ENCODE measurements at places on chromosomes 16 and 17. TPM values are rescaled to one million over a fixed set of nuclear protein-coding genes. Genes with fewer than 3 reads are reported as not detected.

The OSGIN1 gene
- total RNA-seq, result 1.1 TPM

The ARL17B gene
- 2.1 TPM for total RNA-seq

The QRICH2 gene
- 2.9 TPM for total RNA-seq

The C17orf100 gene
- 0.18 TPM for total RNA-seq

The C1QTNF1 gene
- 2.6 TPM for total RNA-seq

The PRSS53 gene
- 1.8 TPM for total RNA-seq

The CA4 gene
- 0.27 TPM for total RNA-seq

The MYCBPAP gene
- 1.1 TPM for total RNA-seq

The AIPL1 gene
- not detected for total RNA-seq

The PLCD3 gene
- total RNA-seq, result 15.6 TPM

The EFCAB3 gene
- not detected for total RNA-seq

The DNAH17 gene
- 0.09 TPM for total RNA-seq

The TLCD3B gene
- 0.09 TPM for total RNA-seq

The TLCD1 gene
- total RNA-seq, result 1.3 TPM

The CDC42EP4 gene
- total RNA-seq, result 16.6 TPM

The VWA3A gene
- total RNA-seq, result not detected

The OTOP3 gene
- not detected for total RNA-seq

The MT1M gene
- total RNA-seq, result 5.2 TPM

The PLA2G10 gene
- total RNA-seq, result not detected

The CD300H gene
- not detected for total RNA-seq

The MRC2 gene
- total RNA-seq, result 44.9 TPM

All from endothelial cell of coronary artery (primary cell).